ENCODE measurements at places on chromosomes 5 and 9.
A peak's percentile ranks its signal among the peaks of the same experiment; 100 is the strongest.

- DNase-seq = no peak
These were observed 2.0 kb upstream of the F2RL2 start for GRCh38 chr5:76625087-76625815.

- DNase-seq = no peak
These were observed 138.6 kb downstream of the PALM2AKAP2 start for GRCh38 chr9:109918339-109919163.

GRCh38 chr5:34655354-34655991 lies 655 bp upstream of the RAI14 start:
- no peak for DNase-seq

GRCh38 chr9:134566196-134566847 lies 75.3 kb upstream of the COL5A1 start:
- no peak for DNase-seq

DNA sequence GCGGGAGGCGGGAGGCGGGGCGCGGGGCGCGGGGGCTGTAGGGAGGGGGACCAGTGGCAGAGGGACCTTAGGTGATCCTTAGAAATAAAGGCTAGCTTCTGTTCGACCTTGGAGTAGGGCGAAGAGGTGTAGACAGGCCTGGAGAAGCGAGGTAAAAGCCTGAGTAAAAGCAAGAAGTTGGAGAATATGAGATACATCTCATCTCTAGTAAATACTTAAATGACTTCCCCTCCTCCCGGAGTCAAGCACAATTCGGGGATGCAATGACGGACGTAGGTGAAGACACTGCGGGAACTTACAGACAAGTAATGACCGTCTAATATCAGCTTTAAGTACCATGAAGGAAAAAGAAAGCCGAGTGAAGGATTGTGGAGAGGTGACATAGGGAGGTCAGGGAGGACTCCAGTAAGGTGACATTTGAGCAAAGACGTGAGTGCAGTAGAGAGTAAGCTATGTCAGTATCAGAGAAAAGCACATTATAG lies 466 bp downstream of the SMC2 start:
- DNase-seq = no peak

GRCh38 chr5:164000819-164001218 lies 495.4 kb downstream of the MAT2B start:
- no peak for DNase-seq

DNA sequence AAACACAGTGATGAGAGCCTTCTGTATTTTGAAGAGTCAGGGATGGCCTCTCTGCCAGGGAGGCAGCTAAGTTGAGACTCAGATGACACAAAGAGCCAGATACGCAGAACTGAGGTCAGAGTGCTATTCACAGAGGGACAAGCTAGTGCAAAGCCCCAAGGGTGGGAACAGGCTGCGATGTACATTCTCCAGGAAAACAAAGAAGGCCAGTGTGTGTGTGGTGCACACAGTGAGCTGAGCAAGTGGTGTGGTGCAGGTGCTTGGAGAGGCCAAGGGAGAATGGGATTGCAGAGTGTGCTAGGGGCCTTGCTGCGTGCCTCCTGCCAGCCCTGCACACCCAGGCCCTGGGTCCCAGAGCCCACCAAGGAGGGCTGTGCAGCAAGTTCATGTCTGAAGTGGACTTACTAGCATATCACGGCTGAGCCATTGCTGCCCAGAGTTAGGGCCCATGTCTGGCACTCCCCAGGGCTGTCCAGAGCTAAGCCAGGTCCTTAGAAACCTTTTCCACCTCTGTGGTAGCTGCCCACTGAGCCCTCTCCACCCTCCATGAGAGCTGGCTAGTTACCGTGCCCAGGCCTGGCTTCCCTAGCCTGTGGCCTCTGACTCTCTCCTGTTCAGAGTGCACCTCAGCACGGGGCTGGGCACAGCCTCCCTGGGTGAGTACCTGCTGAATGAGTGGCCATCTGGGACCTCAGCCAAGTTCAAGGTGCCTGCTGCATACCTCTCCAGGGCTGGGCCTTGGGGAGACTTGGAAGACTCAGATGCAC lies 9.3 kb downstream of the SLC25A48 start:
- DNase-seq = no peak

GRCh38 chr5:96297867-96298266 lies 135.2 kb downstream of the PCSK1 start:
- DNase-seq = peak; percentile 95

GRCh38 chr9:74443036-74443750 lies 53.9 kb upstream of the RORB start:
- no peak for DNase-seq

GRCh38 chr5:170439223-170439943 lies 50.2 kb upstream of the KCNMB1 start:
- no peak for DNase-seq

DNA sequence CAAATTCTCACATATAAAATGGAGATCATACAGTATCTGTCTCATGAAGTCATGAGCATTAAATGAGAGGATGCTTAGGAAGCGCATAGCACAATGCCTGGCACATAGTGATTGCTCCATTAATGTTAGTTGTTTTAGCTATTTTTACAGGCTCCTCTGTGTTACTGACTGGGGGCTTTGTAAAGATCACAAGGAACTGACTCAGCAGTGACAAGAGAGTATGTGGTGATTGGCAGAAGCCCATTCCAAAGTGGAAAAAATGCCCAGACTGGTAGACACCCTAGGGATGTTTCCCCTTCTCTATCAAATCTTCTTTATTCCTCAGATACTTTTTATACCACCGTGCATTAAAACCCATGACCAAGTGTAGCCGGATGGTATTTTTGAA lies 33.5 kb downstream of the ABLIM3 start:
- no peak for DNase-seq

- no peak for DNase-seq
These were observed 705.6 kb downstream of the SEMA5A start for GRCh38 chr5:8840237-8840636.
